NCI-H1930 (cell line): ENCODE measurements at places on chromosomes 16 and 17.

DNA sequence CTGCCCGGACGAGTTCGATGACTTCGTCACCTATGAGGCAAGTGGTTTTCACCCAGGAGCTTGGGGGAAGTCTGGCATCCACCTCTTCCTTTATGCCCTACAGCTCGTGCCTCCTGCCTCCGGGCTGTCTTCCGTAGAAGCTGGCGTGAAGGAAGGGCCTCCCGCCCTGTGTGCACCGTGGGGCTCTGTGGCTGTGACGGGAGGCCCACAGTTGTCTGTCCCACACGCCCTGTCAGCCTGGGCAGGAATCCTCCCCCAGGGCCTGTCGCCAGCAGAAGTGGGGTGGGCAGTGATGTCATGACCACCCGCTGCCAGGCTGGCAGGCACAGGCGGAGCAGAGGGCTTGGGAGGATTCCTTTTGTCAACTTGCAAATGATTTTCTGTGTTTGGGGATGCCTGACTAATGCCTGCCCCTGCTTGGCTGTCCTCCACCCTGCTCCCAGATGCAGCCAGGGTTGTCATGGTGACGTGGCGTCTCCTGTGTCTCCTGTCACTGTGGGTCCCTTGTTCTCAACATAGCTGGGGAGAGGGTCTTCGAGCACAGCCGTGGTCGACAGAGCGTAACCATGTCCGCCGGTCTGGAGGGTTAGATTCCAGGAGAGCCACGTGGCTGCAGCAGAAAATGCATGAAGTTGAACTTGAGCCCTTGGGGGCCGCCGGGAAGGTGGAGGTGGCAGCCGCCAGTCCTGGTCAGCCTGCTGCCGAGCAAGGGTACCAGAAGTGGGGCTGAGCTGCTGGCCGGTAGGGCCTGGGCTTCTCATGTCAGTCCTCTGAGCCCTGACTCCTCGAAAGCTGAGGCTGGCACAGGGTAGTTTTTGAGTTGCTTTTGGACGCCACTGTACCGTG is 46.1 kb downstream of the RAB11FIP3 start:
- no peak for DNase-seq

DNA sequence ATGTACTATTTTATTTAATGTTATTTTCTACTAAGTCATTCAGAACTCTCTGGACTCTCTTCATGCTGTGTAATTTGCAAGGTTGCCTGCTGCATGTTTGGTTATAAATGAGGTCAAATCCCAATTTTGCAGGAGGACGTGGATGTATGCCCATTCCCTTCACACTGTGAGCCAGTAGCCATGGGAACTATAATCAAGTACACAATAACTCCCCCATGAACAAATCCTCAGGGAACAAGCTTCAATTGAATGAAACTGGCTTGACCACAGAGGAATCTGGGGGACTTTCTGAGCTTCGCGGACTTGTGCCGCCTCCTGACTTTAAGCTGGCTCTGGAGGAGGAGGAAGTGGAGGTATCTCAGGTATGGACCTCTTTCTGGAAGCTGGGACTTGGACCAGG is 14.6 kb upstream of the KCTD13 start:
- no peak for DNase-seq

DNA sequence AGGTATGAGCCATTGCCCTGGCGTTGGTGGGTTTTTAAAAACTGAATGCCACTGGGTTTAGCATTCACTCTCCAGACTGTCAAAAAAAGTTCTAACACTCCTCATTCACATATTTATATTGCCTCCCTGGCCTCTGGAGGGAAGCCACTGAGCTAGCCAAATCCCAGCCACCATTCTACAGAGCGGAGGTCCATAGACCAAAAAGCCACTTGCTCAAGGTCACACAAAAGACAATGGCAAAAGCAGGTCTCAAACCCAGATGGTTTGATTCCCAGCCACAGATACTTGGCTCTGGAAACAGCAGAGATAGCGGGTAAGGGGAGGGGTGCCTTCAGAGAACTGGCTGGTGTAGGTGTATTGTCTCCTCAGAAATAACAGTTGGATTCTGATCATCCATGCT is 18.0 kb upstream of the CDIPT start:
- no peak for DNase-seq

DNA sequence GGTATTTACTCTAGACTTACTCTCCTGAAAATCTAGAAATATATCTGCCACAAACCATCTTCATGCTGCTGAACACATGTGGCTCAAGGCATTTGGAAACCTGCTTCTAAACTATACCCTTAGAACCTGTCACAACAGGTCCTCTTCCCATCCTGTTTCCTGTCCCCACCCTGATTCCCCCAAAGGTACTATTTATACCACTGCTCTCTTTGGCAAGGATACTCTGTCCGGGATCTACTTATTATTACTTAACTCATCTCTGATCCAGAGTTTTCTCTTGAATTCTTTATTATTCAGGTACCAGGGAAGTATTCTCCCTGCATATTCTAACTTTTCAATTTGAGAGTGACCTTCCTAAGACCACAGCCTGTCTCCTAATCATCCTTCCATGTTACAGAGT is 33.4 kb downstream of the TRAF4 start:
- DNase-seq: no peak

- DNase-seq: no peak
Observed at GRCh38 chr16:71630808-71631207, 4.8 kb downstream of the MARVELD3 start.

DNA sequence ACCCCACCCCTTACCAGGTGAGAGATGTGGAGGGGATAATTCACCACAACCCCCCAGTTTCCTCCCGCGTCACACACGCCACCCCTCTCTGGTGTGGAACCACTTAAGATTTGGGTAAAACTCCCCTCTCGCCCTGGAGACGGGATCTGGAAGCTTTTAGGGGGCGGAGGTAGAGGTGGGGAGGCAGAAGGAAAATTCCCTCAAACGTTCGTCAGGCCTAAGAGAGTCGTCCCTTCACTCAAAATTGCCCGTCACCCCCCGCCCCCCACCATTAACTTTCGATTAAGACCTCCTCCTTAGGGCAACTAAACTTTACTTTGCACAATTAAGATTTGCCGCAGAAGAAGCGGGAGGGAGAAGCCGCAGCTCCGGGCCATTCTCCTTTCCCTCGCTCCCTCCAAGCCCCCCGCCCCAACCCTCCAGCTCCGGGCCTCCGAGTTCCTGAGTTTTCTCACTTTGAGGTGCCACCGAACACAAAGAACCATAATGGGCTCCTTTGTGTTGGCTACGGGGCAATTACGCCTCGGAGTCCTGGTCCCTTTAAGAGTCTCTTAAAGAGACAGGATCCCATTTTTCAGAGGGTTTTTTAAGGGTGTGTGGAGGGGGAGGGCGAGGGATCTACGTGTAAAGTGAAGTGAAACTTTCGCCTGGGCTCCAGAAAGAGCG is 985 bp upstream of the FZD2 start:
- DNase-seq: peak; percentile 43

DNA sequence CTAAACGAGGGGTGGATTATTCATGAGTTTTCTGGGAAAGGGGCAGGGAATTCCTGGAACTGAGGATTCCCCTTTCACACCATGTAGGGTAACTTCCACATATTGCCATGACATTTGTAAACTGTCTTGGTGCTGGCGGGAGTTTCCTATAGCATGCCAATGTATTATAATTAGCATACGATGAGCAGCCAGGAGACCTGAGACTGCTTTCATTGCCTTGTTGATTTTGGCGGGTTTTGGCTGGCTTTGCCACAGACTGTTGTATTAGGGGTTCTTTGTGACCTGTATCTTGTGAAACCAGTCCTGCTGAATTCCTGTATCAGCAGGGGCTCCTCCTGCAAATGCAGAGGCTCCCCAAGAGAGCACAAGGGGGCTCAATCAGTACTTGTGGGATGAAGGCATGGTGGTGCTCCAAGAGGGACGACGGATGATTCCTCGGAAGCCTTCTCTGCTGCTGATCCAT is 104.4 kb upstream of the CACNG5 start:
- no peak for DNase-seq
